ENCODE measurements at places on chromosomes 2 and 18. TPM values are rescaled to one million over a fixed set of nuclear protein-coding genes. Genes with fewer than 3 reads are reported as not detected.

DNA sequence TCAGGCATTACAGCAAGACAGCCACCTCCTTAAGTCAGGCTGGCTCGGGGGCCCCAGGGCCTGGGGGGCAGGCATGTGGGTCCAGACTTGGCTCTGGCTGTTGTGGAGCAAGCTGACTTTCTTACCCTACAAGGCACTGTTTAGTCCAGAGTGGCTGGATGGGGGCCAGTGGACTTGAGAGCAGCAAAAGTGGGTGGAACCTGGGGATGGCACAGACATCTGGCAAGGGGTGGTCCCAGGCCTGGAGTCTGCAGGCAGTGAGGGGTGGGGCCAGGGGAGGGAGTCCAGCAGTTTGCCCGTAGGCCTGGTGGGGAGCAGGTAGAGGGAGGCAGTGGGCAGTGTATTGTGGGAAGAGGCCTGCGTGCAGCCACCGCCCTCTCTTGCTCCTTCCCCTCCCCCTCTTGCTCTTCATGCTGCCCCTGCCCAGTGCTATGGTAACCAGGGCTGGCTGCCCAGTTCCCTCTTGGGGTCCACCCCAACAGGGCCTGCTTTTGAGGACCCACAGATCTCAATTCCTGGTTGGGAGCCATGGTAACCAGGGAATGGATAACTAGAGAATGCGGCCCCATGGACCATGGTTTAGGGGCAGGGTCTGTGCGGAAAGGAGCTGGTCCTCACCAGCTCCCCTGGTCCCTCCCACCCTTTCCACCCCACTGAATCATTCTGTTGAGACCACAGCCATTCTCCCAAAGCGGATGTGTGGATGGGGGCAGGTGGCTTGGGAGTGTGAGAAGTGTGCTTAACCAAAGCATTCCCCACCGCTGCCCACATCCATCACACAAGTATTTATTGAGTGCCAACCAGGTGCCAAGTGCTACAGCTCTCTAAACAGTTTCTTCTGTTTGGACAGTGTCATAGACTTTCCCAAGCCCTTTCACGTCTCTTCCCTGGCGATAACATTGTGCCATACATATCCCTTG lies 19.3 kb downstream of the SPEG start:
- DNase-seq: no peak

DNA sequence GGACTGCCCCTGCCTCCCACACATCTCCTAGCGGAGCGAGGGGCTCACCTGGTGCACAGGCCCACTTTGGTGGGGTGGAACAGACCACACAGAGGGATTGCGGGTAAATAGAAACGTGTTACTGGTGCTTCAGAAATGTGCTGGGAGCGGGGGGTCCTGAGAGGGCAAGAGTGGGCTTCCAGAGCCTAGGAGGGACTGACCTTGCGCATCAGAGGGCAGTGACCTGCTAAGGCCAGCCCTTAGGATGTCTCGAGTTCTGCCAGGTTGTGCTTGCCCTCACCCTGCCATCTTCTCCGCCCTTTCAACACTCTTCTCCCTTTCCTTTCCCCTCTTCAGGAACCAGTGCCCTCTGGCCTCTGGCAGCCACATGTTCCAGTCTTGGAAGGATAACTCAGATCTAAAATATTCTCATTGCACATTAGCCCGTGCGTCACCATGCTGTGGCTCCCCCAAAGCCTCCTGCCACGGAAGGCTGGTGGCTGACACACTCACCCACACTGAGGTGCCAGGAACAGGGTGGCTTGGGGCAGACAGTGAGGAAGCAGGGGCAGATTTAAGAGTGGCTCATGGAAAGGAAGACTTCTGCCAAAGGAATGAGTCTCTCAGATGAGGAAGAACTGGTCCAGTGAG lies 89.6 kb downstream of the MCFD2 start:
- no peak for DNase-seq

GRCh38 chr18:23521907-23522306 lies 18.6 kb downstream of the RMC1 start:
- no peak for DNase-seq

Gene CLEC4F
- not detected for total RNA-seq

GRCh38 chr2:36223259-36223658 lies 132.3 kb upstream of the CRIM1 start:
- no peak for DNase-seq

DNA sequence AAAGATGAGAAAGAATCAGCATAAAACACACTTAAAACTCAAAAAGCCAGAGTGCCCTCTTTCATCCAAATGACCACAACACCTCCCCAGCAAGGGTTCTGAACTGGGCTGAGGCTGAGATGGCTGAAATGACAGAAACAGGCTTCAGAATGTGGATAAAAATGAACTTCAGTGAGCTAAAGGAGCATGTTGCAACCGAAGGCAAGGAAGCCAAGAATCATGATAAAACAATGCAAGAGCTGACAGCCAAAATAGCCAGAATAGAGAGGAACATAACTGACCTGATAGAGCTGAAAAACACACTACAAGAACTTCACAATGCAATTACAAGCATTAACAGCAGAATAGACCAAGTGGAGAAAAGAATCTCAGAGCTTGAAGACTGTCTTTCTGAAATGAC lies 12.2 kb upstream of the PSMA8 start:
- DNase-seq: no peak

GRCh38 chr2:929011-929735 lies 21.5 kb upstream of the SNTG2 start:
- DNase-seq: no peak

DNA sequence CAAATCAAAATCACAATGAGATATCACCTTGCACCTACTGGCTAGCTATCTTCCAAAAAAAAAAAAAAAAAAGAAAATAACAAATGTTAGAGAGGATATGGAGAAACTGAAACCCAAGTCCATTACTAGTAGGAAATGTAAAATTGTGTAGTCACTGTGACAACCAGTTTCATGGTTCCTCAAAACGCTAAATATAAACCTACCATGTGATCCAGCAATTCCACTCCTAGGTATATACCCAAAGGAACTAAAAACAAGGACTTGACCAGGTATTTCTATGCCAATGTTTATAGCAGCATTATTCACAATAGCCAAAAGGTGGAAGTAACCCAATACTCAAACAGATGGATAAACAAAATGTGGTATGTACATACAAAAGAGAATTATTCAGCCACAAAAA lies 11.7 kb upstream of the SCRN3 start:
- DNase-seq: no peak

GRCh38 chr2:65025453-65026123 lies 30.6 kb upstream of the CEP68 start:
- no peak for DNase-seq

- no peak for DNase-seq
Observed at GRCh38 chr2:7028846-7029245, 111.6 kb downstream of the RNF144A start.

Gene EML6
- total RNA-seq: 1.3 TPM

GRCh38 chr18:52764316-52764715 lies 424.3 kb downstream of the DCC start:
- DNase-seq: no peak

DNA sequence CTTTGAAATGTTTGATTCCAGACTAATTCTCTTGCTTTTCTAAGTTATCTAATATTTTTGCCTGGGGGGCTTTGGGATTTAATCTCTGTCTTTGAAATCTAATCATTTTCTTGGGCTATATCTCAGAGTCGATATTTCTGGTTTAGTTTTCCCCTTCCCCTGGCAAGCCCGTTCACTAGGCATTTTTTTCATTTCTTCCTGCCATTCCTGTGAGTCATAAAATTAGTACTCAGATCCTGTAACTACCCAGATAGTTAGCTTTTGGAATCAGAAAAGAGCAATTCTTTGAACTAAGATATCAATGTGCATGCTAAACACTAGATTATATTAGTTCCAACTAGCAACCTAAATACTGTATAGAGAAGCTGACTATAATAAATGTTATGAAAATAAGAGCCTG lies 29.4 kb upstream of the RNF149 start:
- DNase-seq: no peak

DNA sequence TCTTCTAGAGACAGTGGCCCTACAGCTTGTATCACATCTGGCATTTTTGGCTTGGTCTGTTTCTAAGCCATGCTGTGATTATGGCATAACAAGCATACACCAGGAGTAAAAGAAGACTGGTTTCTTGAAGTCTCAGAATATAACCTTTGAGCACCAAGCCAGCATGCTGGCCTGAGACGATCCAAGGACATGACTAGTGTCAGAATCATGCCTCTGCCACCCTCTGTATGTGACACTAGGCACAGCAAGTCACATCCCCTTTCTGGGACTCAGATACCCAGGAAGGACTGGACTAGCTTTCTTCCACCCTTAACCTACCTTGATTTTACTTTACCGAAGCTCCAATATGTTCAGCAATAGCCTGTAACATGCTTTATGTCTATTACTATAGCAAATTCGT lies 345.5 kb downstream of the SETBP1 start:
- DNase-seq: no peak

- DNase-seq: no peak
Observed at GRCh38 chr2:112065966-112066365, 10.9 kb downstream of the TMEM87B start.

Gene TSPYL6
- total RNA-seq: not detected

GRCh38 chr18:66138642-66139041 lies 387.8 kb downstream of the CDH7 start:
- DNase-seq: no peak

Gene UPP2
- total RNA-seq: not detected

DNA sequence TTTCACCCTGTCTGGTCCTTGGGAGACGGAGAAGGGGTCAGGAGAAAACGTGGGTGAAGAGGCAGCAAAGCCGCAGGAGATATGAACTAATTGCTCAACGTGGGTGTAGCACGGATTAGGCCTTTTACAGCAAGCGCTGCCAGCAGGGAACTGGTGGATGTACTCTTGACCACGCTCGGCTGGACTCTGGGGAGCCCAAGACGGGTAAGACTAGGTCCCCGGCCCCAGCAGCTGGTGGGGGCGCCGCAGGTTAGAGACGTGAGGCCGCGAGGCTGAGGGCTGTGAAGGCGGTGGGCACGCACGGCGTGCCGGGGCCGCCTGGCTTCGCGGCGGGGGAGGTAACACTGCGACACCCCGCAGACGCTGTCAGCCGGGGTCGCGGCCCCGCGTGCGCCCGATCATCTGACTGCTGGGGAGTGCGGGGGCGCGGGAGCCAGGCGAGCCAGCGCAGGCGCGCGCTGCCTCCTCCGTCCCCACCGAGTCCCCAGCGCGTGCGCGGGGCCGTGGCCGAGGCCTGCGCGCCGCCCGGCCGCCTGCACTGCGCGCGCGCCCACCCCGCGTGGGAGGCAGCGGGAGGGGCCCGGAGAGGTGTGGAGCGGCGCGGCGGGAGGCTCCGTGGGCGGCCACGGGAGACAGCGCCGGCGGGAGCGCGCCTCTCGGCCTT lies at the start of gene CLIP4:
Gene CLIP4, plus strand, starts transcription at position 470 of the 664 bp plus-strand sequence. CDS start 5,974 bp downstream, outside the sequence.
- DNase-seq: peak; percentile 58

- DNase-seq: no peak
Observed at GRCh38 chr2:50720697-50721315, 311.1 kb downstream of the NRXN1 start.

DNA sequence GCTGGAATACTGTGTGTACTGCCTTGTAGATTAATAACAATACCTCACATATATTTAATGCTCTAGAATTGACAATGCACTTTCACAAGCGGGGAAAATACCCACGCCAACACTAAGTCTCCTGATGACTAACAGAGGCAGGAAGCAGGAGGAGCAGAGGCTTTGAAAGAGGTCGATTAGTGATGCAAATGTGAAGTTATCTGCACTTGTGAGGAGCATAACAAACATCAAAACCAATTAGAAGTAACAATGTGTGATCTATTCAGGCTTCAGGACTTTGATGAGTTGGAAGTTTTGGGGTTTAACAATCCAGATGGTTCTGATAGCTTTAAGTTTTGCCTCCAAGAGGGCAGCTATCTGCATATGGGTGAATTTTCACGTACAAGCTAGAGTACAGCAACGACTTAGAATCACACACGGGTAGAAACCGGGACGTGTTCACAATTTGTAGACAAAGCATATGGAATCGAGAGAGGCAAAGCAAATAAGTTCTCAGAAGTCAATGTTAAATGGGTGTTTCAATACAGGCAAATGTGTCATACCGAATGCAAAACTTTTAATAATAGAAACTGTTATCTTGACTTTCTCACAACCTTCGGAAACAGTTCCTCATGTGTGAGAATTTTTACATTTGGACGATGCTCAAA lies 114.5 kb downstream of the METTL8 start:
- peak; percentile 20 for DNase-seq

DNA sequence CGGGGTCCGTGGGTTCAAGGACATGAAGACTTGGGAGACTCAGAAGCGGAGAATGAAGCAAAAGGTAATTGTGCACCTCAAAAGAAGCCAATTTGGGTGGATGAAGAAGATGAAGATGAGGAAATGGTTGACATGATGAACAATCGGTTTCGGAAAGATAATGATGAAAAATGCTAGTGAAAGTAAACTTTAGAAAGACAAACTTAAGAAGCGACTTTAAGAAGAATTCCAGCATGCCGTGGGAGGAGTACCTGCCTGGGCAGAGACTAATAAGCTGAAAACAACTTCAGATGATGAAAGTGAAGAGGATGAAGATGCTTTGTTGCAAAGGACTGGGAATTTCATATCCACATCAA lies 43.5 kb downstream of the PSTPIP2 start:
- no peak for DNase-seq

Gene AQP4
- 0.25 TPM for total RNA-seq

Gene KCNF1
- not detected for total RNA-seq

DNA sequence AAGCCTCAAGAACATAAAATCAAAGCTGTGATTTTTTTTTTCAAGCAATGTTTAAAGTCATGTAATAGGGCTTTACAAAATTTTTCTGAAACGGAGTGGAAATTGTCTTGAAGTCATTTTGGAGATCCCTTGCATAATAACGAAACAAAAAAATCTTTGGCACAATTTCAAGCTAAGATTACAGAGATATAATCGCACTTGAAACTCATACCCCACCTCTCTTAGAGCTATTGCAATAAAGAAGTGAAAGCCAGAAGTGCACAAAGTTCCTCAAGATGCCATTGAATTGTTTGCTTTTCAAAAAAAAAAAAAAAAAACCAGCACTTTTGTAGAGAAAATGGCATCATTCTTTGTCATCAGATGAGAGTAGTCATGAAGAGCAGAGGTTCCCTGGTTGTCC lies 152.3 kb downstream of the PAX3 start:
- DNase-seq: no peak

DNA sequence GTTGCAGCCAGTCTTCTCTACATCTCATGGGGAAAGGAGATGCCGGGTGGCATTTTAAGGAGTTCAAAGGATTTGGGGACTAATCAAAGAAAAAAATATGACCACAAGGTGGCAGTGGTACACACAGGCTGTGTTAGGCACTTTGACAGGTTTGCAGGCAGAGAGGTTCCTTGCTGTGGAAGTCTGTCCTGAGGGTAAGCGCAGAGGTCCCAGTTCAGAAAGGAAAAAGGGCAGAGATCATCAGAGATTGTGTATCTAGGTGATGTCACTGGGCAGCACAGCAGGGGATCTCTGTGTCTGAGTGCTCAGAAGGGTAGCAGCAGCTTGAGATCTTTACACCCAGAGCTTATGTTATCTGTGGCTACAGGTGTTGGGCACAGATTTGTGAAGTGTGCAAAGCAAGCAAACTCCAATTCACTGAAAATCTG lies 231.4 kb downstream of the LRRTM1 start:
- no peak for DNase-seq

Gene IL18R1
- total RNA-seq: 6.0 TPM

Measured in T-cell (primary cell).